ENCODE measurements at places on chromosomes 5 and 9.
A peak's percentile ranks its signal among the peaks of the same experiment; 100 is the strongest.

GRCh38 chr5:98816582-98817222 is 43.2 kb downstream of the RGMB start:
- no peak for DNase-seq

DNA sequence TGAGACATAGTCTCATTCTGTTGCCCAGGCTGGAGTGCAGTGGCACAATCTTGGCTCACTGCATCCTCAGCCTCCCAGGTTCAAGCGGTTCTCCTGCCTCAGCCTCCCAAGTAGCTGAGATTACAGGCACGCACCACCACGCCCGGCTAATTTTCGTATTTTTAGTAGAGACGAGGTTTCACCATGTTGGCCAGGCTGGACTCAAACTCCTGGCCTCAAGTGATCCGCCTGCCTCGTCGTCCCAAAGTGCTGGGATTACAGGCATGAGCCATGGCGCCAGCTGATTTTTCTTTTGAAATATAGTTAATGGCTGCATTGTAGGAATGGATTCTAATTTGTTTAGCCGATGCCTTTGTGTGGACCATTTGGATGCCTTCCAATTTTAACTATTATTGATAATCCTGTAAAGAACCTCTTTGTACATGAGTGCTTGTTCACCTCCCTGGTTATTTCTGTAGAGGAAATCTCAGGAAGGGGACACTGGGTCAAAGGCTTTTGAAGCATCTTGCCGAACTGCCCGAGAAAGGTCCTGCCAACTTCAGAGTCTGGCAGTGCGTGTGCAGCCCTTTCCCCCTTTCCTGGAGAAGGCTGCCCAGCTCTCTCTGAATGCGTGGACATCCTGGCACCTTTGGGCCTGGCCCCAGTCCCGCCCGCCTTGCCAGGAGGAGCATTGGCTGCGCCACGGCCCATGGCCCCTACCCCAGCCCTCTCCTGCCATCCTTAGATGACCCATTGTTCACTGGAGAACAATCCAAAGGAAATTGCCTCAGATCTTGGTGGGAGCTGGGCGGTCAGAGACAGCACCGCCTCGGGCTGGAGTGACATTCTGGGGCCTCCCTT is 8.9 kb upstream of the NUP214 start:
- no peak for DNase-seq

DNA sequence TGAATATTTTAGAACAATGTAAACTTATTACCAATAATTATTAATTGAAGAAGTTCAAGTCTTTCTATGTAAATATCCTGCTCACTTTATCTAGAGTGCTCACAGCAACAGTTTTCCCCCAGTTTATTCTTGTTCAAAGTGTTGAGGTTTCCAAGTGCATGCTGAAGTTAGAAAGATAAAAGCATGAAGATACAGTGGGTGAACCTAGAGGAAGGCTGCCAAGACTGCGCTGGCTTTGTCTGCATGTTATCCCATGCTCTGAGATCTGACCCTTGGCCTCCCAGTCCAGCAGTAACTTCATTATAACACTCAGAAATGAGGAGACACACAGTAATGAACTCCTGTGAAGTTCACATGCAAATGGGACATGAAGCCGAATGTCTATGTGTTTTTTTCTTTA is 76.0 kb upstream of the PIP5K1B start:
- DNase-seq, result no peak

DNA sequence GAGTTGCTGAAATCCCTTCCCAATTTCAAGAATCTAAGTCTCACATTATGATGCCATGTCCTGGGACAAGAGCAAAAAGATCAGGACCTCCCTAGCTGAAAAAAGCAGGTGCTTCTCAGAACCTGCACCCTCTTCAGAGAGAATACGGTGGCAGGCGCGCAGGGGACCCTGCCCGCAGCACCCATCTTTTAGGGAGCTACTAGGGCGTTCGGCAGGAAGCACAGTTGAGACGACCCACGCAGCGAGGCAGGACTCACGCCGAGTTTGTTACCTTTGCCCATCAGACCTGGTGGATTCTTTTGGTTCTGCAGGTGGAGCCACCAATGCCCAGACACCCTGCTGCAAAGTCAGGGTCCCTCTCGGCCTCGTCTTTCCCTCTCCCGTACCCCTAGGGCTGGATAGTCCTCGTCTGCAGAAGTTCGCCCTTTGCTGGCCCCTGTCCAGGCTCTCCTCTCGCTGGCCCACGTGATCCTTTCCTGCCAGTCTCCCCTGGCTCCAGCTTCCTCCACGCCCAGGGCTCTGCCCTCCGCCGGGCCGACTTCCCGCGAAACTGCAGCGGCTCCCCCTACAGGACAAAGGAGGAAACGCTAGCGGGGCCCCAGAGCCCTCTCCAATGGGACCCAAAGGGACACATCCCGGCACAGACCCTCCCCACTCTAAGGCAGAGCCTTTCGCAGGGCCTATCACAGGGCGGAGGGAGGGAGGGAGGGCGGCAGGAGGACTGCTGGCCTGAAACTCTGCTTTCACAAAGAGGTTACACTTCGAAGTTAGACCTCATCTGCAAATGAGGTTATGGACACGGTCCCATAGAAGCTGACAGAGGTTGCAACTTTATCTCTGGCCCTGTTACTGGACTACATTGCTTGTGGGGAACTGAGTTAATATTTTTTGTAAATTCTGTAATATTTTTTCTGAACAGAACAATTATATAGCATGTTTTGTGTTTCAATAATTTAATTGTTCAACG is 28.8 kb downstream of the TMEM174 start:
- DNase-seq, result peak; percentile 72

All from CD4-positive, alpha-beta T cell treated with Interleukin-2 at 100 ng/mL for 4 hours (primary cell).